NCI-H226 (cell line): ENCODE measurements at places on chromosomes 4 and X.

- no peak for DNase-seq
Measured at GRCh38 chr4:108742451-108743420, 20.1 kb downstream of the ETNPPL start.

GRCh38 chr4:185464887-185465286 lies 6.6 kb downstream of the CCDC110 start:
- DNase-seq: no peak

DNA sequence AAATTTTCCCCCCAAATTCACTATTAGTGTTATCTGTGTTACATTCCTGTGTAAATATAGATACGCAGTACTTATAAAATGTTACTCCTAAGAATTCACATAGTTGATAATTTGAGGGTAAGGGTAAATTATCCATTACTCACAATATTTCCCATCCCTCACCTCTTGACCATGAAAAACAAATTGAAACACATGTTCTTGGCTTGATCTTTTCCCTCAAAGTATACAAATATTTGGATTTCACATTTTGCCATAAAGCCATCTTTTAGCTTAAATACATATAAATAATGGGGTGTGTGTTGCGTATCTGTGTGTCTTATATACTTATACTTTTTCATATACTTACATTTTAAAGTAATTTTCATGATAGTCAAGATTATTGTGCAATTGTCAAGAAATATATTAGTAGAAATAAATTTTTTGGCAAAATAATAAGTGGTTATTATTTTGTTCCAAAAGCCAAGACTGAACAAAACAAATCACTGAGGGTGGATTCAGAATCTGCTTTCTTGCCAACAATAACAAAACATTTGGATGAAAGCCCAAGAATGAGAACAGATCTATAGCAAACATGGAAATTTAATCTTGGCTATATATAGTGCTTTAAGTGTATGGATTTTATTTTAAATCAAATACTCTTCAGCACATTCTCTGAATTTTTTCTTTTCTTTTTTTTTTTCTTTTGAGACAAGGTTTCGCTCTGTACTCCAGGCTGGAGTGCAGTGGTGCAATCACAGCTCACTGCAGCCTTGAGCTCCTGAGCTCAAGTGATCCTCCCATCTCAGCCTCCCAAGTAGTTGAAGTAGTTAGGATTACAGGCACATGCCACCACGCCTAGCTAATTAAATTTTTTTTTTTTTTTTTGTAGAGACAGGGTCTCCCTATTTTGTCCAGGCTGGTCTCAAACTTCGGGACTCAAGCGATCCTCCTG lies 48.5 kb upstream of the PRSS48 start:
- no peak for DNase-seq

- peak; percentile 91 for DNase-seq
Measured at GRCh38 chr4:139419388-139419914, 34.5 kb upstream of the RAB33B start.

GRCh38 chr4:79025170-79025569 lies 85.9 kb upstream of the PAQR3 start:
- DNase-seq: no peak

GRCh38 chrX:54423161-54423888 lies 16.9 kb upstream of the TSR2 start:
- no peak for DNase-seq

DNA sequence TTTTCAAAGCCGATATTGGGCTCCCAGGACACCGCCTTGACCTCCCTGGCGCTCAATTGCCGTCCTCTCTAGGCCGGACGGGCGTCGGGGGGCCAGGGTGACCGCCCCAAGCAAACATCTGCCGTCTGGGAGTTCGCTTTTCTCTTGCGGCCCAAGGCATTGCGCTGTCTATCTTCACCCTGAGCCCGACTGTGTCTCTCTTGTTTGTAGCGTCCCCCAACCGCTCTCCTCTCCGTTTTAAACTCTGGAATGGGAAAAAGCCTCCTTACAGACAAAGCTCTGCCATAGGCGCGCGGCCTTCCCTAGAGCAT lies 551 bp upstream of the ARX start:
- DNase-seq: no peak

DNA sequence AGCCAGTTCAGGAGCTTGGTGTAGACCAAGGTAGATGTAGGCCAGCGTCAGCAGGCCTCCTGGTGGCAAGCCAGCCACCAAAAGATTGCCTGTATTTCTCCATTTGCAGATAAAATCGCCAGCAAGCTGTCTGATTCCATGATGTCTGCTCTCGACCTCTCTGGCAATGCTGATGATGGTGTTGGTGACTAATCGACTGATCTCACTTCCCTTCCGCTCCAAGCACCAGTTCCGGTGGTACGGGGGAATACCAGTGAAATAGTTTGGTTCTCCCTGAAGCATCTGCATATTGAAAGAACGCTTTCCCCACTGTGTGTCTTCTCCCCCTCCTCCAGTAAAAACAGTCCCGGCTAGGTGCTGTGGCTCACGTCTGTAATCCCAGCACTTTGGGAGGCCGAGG lies 30.4 kb downstream of the GNL3L start:
- no peak for DNase-seq

DNA sequence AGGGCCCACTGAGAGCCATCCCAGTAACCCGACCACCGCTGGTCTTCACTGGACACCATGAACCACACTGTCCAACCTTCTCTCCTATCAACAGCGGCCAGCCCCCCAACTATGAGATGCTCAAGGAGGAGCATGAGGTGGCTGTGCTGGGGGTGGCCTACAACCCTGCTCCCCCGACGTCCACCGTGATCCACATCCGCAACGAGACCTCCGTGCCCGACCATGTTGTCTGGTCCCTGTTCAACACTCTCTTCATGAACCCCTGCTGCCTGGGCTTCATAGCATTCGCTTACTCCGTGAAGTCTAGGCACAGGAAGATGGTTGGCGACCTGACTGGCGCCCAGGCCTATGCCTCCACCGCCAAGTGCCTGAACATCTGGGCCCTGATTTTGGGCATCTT lies 423.8 kb upstream of the EPHA5 start:
- DNase-seq: no peak

DNA sequence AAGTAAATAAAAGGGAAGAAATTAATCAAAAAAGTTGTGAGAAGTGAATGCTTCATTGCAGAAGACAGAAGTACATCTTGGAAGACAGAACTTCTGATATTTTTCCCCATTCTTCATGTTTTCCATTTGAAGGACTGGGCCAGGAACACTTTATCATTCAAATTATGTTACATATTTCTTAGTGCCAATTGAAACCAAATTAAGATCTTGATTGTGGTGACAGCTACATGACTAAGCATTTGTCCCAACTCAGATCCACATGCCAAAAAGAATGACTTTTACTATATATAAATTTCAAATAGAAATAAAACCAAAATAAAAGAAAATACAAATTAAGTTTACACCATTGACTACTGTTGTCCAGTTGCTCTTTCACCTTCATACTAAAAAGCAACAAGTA lies 14.0 kb upstream of the FGF5 start:
- no peak for DNase-seq

- no peak for DNase-seq
Measured at GRCh38 chr4:8050555-8051206, 107.9 kb downstream of the ABLIM2 start.

DNA sequence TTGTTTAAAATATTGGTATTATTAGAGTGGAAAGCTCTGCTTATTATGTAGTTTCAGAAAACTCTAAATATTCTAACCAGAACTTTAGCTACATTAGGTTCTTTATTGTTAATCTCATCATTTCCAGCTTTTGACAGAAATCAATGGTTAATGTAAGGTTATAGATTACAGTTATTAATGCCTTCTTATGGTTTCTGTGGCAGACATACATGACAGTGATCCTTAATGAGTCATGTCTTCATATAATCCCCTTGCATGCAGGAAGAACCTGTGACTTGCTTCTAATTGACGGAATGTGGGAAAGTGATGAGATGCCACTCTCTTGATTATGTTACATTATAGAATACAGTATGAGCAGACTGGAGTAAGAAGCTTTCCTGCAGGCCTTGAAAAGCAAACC lies 23.5 kb downstream of the KLHL8 start:
- no peak for DNase-seq

GRCh38 chr4:121876070-121876469 lies 5.8 kb upstream of the BBS7 start:
- no peak for DNase-seq

DNA sequence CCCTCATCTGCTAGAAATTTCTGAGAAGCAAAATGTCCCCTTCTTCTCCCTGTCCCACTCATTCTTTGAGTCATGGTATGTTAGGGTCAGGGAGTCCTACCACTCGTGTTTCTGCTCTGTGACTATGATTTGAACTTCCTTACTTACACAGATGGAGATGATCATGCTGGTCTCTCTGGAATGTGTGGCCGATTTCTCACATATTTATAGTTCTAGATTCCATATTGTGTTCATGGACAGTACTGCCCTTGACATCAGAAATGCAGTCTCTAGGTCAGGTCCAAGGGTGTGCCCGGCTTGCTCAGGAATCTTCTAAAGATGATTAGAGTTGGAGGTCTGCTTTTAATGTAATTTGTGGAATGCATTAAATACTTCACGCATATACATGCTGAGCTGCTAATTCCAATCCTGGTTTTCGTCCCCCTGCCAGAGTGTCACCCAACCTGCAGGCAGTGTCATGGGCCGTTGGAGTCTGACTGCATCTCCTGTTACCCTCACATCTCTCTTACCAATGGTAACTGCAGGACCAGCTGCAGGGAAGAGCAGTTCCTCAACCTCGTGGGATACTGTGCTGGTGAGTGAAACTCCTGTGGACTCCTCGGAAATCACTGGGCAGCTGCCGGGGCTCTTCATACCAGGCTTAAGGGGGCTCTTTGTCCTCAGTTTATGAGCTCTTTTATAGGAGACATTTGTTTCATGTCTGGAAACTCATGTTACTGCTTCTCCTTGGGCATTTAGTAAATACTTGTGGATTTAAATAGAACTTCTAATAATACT lies 214.1 kb upstream of the ANXA3 start:
- DNase-seq: no peak

DNA sequence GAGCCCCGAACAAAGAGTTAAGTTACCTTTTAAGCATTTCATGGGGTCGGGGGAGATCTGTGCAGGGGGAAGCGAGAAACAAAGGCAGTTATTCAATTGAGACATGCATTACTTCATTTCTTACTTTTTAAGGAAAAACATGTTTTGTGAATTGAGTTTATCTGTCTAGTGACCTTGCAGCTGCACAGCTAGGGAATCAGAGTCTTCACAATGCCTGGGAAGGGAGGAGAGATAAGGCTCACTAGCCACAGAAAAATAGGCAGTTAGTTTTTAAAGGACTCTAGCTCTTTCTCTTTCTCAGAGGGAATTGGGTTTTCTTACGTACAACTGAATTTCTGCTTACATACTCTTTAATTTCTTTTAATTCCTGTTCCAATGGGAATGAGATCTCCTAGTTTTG lies 26.2 kb upstream of the ZBTB33 start:
- DNase-seq: no peak

DNA sequence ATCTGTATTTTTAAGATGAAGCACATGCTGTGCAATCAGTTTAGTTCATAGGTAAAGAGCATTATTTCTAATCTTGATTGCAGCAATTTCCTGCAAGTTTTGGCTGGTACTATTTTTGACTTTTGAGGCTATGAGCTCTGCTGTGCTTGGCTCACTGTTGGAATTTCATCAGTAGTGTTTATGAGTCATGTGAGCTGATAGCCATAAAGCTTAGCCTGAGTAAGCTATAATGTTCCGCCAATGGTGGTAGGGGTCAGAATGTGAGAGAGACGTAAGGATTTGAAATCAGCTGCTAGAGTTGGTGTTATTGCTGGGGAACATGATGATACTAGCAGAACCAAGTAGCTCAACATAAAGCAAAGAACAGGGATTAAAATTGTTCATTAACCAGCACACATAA lies 590.9 kb upstream of the GNPDA2 start:
- DNase-seq: peak; percentile 68

GRCh38 chrX:53813670-53814440 lies 127.3 kb upstream of the HUWE1 start:
- no peak for DNase-seq

DNA sequence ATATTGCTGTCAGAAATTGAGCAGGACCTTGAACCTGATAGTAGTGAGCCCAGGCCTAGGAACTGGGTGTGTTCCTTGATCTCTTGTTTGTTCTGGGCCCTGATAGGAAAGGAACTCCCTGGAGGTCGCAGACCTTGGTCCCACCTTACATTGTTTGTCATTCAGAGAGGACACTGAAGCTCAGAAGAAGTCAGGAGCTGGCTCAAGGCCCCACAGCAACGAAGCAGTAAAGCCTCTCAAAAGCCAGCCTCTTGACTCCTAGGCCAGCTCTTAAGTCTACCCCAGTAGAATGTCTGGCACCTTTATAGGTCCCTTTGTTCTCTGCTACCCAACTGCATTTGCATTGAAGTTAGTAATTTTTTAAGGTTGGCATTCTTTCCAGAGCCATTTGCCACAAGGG lies 46.8 kb downstream of the MAMLD1 start:
- no peak for DNase-seq

GRCh38 chr4:52588097-52588496 lies 71.0 kb downstream of the USP46 start:
- DNase-seq: no peak

DNA sequence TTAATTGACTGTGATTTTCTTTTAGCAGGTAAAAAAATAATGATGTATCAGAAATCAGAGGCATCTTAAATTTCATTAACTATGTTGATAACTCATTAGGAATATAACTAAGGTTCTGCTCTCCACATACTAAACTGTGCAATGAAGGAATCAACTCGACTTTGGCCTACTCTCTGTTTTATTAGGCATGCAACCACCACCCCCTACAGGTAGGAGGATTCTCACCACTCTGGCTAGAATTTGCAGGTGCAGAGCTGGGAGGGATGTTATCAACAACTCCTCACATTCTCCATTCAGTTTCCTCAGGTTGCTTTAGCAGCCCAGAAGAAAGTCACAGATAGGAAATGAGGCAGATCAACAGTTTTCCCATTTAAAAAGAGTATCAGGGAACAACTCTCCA lies 160.1 kb downstream of the COX18 start:
- peak; percentile 32 for DNase-seq

DNA sequence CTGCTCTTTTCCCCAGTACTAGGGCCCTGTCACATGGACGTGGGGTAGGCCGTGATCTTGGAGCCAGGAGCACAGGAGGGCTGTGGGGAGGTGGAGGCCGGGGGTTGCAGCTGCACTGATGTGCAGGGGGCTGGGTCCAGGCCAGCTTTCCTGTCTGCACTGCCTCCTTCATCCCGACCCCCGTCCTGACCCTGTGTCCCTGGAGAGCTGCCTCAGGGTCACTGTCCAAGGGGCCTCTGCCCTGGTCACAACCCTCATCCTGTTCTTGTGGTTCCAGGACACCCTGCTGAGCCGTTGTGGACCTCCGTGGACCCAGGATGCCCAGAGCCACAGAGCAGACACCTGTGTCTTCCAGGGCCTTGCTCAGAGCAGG lies 91.7 kb upstream of the ADRA2C start:
- no peak for DNase-seq

- no peak for DNase-seq
Measured at GRCh38 chrX:11430271-11430670, 137.1 kb downstream of the AMELX start.

GRCh38 chr4:94595880-94596483 lies 144.2 kb downstream of the PDLIM5 start:
- DNase-seq: peak; percentile 9

GRCh38 chrX:110175146-110175545 lies 142.7 kb downstream of the AMMECR1 start:
- DNase-seq: no peak

GRCh38 chrX:110277609-110278008 lies 40.3 kb downstream of the AMMECR1 start:
- no peak for DNase-seq

GRCh38 chr4:123921339-123921738 lies 524.7 kb downstream of the SPRY1 start:
- DNase-seq: no peak
